ENCODE measurements at places on chromosomes 3 and 15.

- no peak for DNase-seq
Measured at GRCh38 chr3:104176706-104177105, 1190.0 kb upstream of the ALCAM start.

GRCh38 chr3:56667973-56668579 lies 15.0 kb downstream of the TASOR start:
- no peak for DNase-seq

- no peak for DNase-seq
Measured at GRCh38 chr3:69343875-69344274, 42.0 kb downstream of the FRMD4B start.

DNA sequence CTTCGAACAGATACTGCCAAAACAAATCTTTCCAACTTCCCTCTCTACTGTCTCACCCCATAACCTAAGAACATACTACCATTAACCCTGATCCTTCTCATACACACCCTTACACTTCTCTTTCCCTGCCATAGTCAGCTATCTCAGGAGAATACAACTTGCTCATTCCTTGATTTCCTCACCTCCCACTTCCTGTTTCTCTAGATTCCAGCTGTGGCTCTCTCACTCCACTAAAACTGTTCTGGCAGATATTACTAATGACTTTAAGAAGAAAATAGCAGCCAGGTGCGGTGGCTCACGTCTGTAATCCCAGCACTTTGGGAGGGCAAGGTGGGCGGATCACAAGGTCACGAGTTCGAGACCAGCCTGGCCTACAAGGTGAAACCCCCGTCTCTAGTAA lies 4.6 kb downstream of the LSG1 start:
- DNase-seq: no peak

DNA sequence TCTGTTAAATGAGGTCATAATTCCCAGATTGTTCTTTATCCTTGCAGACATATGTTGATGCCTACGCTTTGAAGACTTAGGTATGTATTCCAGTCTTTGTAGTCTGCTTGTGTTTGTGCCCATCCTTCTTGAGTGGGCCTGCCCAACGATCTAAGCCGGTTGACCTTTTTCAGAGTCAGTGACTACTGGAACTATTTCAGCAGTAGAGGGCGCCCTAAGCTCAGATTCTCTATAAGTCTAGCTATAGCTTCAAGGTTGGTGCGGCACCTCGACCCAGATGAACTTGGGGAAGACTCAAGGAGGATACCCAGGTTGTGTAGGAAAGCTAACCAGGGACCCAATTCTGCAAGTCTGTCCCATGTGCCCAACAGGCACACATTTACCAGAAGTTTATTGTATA lies 228.8 kb upstream of the PPP2R3A start:
- DNase-seq: no peak

All from occipital lobe (tissue), 3 donors.